Activated T-helper 1 cell treated with anti-CD3 and anti-CD28 coated beads, Interleukin-2, amount 50 U/mL, for 16 hours (primary cell): ENCODE measurements at places on chromosomes 13 and 19.

GRCh38 chr13:79427265-79427664 is 21.2 kb upstream of the RBM26 start:
- no peak for DNase-seq

DNA sequence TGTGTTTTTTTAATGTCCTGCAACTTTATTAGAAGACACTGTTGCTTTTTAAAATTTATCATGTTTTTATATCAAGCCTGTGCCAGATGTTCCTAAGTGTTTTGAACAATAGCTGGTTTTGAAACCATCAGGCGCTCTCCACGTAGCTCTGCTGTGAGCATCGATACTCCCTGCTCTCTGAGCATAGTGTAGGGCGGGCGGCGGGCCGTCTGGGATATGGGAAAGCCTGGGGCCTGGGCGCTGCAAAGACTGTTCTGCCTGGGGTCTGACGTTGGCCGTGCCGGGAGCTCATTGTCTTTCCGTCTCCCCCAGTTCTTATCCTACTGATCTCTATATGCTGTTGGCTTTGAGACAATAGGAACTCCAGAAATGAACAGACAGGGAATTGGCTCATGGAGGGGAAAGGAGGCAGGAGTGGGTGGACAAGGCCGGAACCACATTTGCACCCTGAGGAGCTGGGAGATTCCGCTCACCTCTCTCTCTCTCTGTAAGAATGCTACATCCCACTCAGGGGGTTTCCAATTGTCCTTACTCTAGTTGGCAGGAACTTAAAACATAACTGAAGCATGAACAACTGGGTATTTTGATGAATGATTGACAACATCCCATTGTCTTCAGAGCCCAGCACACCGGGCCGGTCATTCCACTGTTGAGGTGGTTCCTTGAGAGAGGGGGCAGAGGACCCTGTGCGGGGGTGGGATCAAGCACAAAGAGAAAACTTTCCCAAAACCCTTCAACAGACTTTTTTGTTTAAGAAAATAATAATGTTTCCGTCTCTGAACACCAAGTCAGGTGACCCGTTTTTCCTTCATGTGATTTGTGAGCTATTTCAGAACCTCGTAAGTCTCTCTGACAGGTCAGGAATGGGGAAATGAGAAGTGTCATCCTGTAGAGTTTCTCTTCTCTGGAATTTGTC is 64.7 kb downstream of the COL4A2 start:
- no peak for DNase-seq

- DNase-seq: no peak
Observed at GRCh38 chr13:98447881-98448641, 128.8 kb downstream of the STK24 start.

- no peak for DNase-seq
Observed at GRCh38 chr13:40402931-40403431, 263.5 kb downstream of the FOXO1 start.

GRCh38 chr19:33260628-33261418 is 35.2 kb upstream of the SLC7A10 start:
- DNase-seq: no peak

- DNase-seq: peak; percentile 86
Observed at GRCh38 chr19:45770192-45771101, 1.4 kb upstream of the SIX5 start.

- DNase-seq: no peak
Observed at GRCh38 chr19:13980340-13980739, 25.8 kb downstream of the RFX1 start.

GRCh38 chr13:46160471-46161066 is 21.4 kb downstream of the LCP1 start:
- DNase-seq: no peak
